Activated T-cell treated with anti-CD3 and anti-CD28 coated beads, Interleukin-2, amount 50 U/mL, for 4 hours (primary cell): ENCODE measurements at places on chromosomes 12 and 14. TPM values are rescaled to one million over a fixed set of nuclear protein-coding genes. Genes with fewer than 3 reads are reported as not detected.

GPR162 gene
- 0.08 TPM for total RNA-seq

CDCA3 gene
- total RNA-seq, result 4.0 TPM

WDR89 gene
- total RNA-seq, result 33.1 TPM

GLS2 gene
- total RNA-seq, result 1.7 TPM

TAS2R42 gene
- not detected for total RNA-seq

CRACR2A gene
- total RNA-seq, result 48.0 TPM

GLT1D1 gene
- 0.08 TPM for total RNA-seq

TAS2R50 gene
- not detected for total RNA-seq

ADAM21 gene
- total RNA-seq, result not detected

OR6C65 gene
- total RNA-seq, result not detected

MAP1LC3B2 gene
- 1.5 TPM for total RNA-seq

CLEC2B gene
- 8.9 TPM for total RNA-seq

PARP11 gene
- 12.5 TPM for total RNA-seq

SPIC gene
- total RNA-seq, result not detected

CCDC38 gene
- total RNA-seq, result not detected

TMPRSS12 gene
- total RNA-seq, result not detected

FAM181A gene
- total RNA-seq, result not detected

TMEM106C gene
- 63.1 TPM for total RNA-seq

TSHR gene
- 0.24 TPM for total RNA-seq

EIF2S3B gene
- 6.7 TPM for total RNA-seq

PIWIL1 gene
- not detected for total RNA-seq

SERPINA9 gene
- not detected for total RNA-seq

CEBPE gene
- total RNA-seq, result not detected

STAC3 gene
- total RNA-seq, result 1.4 TPM

POMT2 gene
- total RNA-seq, result 18.0 TPM

TCL1B gene
- not detected for total RNA-seq

PPP1R1A gene
- total RNA-seq, result not detected
